ENCODE measurements at places on chromosomes 1 and 21.

DNA sequence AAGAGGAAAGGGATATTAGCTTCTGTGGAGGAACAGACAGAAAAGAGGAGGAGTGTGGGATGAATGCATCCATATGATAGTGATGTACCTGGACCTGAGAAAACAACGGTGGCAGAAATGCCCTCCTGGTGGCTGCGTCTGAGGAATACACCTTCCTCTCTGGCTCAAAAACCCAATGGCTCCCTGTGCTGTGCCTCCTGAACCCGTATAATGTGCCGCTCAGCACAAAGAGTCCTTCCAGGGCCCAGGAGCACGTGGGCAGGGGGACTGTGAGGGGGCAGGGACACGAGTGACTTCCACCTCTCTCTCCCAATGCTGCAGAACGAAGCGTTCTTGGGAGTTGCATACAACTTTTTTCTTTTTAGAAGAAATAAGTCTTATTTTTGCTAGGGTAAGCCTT, 31.2 kb downstream of the IRF2BP2 start:
- DNase-seq: no peak

- DNase-seq: peak; percentile 62
Measured at GRCh38 chr1:108897865-108898720, 21.3 kb downstream of the GPSM2 start.

DNA sequence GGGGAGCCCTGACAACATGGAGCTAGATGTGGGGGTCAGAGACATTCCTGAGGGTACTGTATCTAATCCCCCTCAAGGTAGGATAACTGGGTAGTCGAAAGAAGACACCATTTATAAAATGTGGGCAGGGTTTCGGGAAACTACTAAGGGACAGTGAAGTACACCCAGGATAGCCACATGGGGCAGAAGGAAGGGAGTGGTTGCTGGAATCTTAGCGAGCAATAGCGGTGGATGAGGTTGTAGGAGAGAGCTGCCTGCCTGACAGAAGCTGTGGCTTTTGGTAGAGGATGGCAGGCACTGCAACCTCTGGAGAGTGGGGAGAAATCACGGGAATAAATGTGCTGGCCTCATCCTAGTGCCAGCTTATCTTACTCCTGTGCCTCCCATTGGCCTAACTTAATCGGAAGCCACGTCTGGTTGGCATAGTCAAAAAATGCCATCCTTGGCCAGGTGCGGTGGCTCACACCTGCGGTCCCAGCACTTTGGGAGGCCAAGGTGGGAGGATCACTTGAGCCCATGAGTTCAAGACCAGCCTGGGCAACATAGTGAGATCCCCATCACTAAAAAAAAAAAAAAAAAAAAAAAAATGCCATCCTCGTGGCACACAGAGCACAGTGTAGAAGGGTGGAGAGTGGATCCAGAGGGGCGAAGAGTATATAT, 23.4 kb upstream of the MAPKAPK2 start:
- DNase-seq: no peak

DNA sequence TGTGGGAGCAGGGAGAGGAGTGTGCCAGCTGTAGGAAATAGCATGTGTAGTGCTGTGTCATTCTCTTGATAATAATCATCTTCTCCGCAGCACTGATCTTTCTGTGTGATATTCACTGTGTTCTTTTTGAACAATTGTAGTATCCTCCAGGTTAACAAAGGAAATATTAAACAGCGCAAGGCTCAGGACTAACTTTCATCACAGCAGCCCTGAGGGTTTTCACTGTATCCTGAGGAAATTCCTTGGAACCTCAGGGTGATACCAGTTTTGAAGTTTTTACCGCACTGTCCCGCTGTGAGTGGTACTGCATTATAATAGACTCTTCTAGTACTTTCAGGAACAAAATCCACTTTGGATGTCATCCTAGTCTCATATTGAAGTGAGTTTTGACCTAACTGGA, 228.4 kb upstream of the COA6 start:
- DNase-seq: no peak

DNA sequence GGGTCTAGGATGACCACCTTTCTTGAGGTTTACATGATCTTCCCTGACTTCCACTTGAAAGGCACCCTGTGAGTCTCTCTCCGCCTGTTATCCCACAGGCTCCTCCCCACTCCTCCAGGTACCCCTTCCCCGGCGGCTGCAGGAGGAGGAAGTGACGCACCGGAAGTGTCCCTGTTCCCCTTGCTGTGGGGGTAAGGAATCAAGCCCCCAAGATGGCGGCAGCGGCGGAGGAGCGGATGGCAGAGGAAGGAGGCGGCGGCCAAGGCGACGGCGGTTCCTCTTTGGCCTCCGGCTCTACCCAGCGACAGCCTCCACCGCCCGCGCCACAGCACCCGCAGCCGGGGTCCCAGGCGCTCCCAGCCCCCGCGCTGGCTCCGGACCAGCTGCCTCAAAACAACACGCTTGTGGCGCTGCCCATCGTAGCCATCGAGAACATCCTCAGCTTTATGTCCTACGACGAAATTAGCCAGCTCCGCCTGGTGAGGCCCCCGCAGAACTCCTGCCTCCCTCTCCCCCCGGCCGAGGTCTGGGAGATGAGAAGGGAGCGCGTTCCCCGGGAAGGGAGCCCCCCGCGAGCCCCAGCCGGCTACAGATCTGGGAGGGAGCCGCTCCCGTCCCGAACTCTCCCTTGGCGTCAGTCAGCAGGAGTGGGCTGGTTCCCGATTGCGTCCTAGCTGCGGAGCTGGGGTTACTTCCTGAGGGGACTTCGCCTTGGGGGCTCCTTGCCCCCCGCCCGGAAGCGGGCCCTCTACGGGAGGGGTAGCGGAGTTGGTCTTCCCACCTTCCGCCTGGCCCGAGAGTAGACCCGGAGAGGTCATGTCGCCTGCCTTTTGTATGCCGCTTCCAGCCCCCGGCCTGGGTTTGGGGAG, at the start of gene FBXO28:
Gene FBXO28 (plus strand): TSS at position 194 of the 869 bp plus-strand sequence. CDS start 19 bp downstream, at position 213.
- DNase-seq: peak; percentile 91

GRCh38 chr1:236844499-236845271, 49.6 kb downstream of the MTR start:
- DNase-seq: peak; percentile 7

- DNase-seq: peak; percentile 34
Measured at GRCh38 chr1:51558375-51558924, 39.4 kb upstream of the EPS15 start.

DNA sequence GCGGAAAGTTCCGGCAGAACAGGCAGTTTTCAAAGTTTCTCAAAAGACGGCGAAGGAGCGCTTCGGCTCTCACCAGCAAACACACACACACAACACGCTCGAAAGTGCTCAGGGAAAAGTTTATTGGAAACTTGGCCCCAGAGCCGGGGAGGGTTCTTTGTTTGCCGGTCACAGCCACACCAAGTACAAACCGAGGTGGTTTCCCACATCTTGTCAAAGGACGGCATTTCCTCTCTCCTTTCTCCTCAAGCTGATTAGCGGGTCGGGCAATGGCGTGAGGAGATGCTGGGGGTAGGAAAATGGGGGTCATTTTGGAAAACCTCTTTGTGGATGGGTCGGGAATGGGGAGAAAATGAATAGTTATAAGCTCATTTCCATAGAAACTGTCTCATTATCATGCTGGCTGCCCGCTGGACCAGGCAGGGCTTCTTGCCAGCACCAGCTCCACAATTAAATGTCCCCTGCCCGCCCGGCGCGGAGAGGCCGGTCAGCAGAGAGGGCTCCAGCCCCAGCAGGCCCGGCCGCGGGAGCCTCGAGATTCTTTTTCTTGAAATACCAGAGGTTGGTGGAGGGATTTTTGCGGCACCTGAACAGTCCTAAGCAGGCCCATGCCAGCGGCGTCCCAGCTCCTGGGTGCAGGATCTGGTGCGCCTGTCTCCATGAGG, 92.3 kb downstream of the PRDM16 start:
- no peak for DNase-seq

DNA sequence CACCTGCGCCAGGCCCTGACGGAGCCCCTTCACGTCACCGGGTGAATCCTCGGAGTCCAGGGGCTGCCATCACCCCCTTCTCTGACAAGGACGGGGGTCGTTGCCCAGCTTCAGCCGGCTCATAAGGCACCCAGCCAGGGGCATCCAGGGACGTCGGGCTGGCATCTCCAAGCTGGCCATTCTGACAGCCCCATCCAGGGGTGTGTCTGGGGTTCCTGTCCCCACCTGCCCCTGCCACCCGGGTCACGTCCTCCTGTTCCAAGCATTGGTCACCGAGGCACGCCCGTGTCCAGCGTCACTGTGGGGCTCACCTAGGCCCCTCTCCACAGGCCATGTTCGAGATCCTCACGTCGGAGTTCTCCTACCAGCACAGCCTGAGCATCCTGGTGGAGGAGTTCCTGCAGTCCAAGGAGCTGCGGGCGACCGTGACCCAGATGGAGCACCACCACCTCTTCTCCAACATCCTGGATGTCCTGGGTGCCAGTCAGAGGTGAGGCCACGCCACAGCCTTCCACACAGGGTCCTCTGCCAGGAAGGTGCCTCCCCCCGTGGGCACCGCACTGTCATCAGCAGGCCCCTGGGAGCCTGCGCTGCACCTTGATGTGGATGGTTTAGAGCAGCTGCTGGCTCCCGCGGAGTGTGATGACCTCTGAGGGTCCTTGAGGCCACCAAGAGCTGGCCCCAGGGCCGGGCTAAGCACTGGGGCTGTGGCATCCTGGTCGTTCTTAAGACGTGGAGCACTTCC, 14.8 kb downstream of the ARHGEF16 start:
- no peak for DNase-seq

All from brain microvascular endothelial cell (primary cell).